ENCODE measurements at places on chromosomes 2 and 18.

GRCh38 chr18:36149514-36150289 lies 20.0 kb downstream of the ELP2 start:
- DNase-seq, result no peak

- peak; percentile 38 for DNase-seq
These were observed 63.6 kb downstream of the CIB4 start for GRCh38 chr2:26577442-26578112.

GRCh38 chr2:3354986-3355385 lies 22.6 kb downstream of the EIPR1 start:
- DNase-seq, result no peak

- no peak for DNase-seq
These were observed 8.4 kb upstream of the ANXA4 start for GRCh38 chr2:69733342-69734034.

DNA sequence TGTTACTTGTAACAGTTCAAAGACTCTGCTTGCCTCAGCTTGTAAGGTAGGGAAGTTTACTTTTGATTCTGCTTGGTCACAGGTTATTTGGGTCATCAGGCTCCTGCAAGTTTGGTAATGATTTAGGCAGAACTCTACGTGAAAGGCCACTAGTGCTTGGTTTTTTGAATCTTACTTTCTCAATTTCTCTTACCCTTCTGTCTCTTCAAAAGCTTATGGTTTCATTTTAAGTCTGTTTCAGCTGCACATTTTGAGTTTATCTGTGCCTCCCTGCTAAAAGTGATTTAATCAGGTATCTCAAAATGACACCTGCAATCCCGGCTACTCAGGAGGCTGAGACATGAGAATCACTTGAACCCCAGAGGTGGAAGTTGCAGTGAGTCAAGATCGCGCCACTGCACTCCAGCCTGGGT lies 26.3 kb upstream of the MOCOS start:
- no peak for DNase-seq

GRCh38 chr2:220277445-220277975 lies 650.1 kb downstream of the SLC4A3 start:
- no peak for DNase-seq

GRCh38 chr18:73827801-73828200 lies 319.8 kb downstream of the FBXO15 start:
- no peak for DNase-seq

- no peak for DNase-seq
These were observed 176.4 kb downstream of the SETBP1 start for GRCh38 chr18:44857081-44857480.

DNA sequence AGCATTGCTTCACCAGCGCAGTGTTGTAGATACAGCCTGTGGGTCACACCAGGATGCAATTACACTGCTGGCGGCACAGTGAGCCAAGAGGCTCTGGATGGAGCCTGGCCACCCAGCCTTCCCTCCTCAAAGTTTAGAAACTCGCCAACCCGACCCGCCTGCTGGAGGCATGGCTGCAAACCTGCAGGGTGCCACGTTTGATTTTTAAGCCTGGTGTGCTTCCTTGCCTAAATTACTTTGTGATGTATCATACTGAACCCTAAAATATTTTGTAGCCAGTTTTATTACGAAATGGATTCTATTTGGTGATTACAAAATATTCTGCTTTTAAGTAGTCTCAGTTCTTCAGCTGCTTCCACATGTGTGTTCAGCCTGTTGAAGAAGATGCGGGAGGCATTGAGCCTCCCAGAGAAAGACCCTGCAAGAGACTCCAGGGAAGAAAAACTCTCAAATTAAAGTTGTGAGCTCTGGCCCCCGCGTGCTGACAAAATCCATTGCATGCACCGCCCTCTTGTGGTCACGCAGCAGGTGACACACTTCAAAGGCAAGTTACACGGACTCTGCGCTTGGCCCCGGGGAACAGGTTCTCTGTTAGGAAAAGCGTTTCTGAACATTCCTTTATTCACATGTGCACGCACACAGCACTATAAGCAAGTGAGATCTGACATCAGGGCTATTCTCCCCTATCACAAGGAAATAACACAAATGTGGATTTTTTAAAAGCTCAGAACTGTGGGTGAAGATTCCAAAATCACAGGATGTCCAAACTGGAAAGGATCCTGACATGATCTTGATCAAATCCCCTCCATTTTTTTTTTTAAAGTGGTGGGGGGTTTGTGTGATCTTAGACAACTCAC lies 63.0 kb upstream of the TWIST2 start:
- DNase-seq, result peak; percentile 47

GRCh38 chr18:72107647-72108383 lies 436.3 kb downstream of the CBLN2 start:
- DNase-seq, result no peak

DNA sequence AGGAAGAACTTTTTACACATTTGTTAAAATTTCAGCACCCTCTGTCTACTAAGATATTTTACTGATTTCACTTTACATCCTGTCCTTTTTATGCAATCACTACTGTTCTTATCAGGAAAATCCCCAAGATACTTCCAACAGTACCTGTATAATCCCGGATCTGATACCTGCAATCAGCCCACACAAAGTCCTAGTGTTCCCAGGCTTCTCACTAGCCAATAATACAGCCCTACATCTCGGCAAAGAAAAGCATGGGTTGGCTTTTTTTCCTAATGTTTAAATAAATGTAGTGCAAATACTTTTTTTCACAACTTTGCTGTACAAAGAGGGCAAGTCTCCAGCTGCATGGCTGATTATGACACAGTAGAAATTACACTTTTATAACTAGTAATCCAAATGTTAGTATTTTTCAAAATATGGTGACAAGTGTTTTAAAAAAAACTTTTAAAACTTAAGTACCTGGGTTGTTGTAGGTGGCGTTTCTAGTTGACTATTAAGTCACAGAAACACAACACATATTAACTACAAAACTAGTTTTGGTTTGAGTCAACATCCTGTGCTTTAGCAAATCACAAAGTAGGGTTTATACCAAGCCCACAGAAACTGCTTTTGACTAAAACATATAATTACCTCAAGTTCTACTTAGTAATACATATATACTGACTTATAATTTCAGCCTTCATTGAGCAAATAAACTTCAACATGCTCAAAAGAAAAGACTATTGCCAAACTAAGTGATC lies 19.5 kb downstream of the CNOT11 start:
- DNase-seq, result no peak

DNA sequence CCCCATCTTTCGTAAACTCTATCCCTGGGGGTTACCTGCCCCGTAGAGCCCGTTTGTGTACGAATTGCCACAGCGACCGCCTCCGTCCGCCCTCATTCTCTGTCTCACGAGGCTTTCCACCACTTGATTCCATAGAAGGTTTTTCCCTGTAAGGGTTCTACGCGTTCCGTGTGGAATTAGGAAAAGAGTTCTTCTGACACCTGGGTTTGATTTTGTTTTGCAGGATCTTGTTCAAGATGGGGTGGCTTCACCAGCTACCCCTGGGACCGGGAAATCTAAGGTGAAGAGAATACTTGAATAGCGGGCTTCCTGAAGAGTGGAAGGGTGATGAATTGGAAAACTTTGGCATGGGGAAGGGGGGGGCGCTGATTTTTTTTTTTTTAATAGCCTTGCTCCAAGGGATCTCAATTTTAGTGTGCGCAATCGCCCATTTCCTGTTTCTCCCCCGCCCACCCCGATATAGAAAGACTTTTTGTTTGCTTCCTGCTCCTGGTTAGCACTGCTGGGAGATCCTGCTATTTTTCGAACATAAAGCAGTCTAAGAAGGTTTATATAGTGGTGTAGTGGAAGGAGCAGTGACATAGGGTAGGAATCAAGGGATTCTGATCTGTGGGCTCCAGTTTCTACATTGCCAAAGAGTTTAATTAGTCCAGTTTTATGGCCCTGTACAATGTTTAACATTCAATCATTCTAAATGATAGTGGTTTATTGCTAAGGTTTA lies 564 bp downstream of the GCC2 start:
- no peak for DNase-seq

DNA sequence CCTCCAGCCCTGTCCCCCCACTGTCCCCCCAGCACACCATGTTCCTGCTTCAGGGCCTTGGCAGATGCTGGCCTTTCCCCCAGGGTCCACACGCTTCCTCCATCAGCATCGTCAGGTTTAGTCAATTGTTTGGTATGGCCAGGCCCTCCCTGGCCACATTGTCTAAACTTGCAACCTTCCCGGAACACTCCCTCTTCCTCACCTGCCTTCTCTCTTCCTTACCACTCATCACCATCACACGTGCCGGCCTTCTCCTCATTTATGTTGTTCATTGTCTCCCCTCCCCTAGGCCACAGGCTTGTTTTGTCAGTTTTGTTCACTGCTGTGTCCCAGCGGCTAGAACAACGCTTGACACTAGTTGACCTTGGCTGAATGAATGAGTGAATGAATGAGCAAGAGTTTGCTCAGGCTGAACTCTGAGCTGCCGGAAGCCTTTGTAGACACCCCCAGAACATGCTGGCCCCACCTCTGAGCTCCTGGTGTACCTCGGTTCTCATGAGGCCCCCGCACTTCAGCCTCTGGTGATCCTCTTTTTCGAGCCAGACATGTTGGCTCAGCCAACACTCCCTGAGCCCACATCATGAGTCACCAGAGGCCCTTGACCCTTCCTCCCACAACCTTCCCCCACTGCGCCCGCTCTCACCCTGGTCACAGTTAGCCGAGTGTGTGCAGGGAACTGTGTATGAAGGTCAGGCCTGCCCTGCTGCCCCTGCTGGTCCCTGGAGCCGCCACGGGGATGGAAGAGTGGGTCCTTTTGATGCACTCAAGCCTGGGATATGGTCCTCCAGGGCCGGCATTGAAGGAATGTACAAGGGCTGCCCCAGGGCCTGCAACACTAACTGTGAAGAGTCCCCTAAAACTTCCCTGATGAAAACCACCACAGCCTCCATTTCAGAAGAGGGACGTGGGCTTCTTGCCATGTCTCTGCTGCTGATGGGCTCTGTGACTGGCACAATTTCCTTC lies 57.5 kb downstream of the HS1BP3 start:
- DNase-seq, result peak; percentile 58

GRCh38 chr2:121002597-121002996 lies 266.9 kb downstream of the GLI2 start:
- no peak for DNase-seq

DNA sequence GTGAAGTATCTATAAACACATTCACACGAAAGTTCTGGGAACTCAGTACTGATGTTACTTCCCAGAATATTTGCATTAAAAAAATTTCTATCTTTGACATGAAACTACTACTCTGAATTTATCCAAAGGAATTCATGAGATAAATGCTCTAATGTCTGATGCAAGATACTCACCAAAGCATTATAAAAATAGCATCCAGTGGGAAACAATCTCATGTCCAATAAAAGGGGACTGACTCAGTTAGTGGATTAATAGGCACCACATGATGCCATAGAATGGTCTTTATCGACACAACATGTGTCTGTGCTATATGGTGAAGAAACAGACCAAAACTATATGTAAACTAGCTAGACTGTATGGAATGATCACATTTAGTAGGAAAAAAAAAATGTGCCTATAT lies 33.9 kb downstream of the LAMA3 start:
- DNase-seq, result no peak

DNA sequence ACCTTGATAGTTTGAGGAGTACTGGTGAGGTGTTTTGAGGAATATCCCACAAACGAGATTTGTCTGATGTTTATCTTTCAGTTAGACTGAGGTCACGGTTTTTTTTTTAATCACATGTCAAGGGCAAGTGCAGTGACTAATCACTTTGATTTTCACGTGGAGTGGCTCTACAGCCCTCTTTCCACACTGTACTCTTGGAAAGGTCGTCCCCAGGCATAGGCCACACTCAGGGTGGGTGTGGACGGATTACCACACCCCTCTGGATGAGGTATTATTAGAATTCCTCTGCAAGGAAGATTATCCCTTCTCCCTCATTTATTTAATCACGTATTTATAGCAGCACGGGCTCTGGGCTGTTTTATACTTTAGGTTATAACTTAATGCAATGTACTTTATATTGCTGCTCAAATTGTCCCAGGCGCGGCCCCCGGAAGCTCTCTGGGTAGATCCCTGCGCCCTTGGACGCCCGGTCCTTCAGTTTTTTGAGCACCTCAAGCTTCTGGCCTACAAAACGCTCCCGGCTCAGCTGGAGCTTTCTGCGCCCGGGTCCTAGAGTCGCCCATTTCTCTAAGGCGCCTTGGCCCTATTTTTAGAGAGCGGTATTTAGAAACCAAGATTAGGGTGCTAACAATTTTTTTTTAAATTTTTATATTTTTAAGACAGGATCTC lies 515 bp upstream of the PLEKHB2 start:
- DNase-seq, result peak; percentile 35

- no peak for DNase-seq
These were observed 141.1 kb downstream of the HDAC4 start for GRCh38 chr2:239259603-239260298.

GRCh38 chr2:199409759-199410529 lies 47.8 kb downstream of the SATB2 start:
- DNase-seq, result no peak
